Esophagus squamous epithelium (tissue), 5 donors: ENCODE measurements at places on chromosomes 1 and 21. TPM values are rescaled to one million over a fixed set of nuclear protein-coding genes. Genes with fewer than 3 reads are reported as not detected.

Gene DSTYK
- 10.9 TPM for total RNA-seq

Gene NTNG1
- total RNA-seq: not detected

Gene BCAR3
- 17.5 TPM for total RNA-seq

Gene LAD1
- total RNA-seq: 377 TPM

Gene LRRC3
- total RNA-seq: 2.9 TPM

Gene ANXA9
- 7.8 TPM for total RNA-seq

Gene TLCD4
- 0.53 TPM for total RNA-seq

Gene KIF21B
- total RNA-seq: 2.1 TPM

Gene SLC6A9
- total RNA-seq: 40.0 TPM

Gene OR2L2
- total RNA-seq: not detected

Gene TMEM51
- total RNA-seq: 23.7 TPM

Gene AIRE
- not detected for total RNA-seq

Gene IKBKE
- total RNA-seq: 12.6 TPM

Gene TEX38
- total RNA-seq: not detected

Gene IL24
- total RNA-seq: not detected

Gene TMEM81
- total RNA-seq: 1.4 TPM

Gene GJC2
- total RNA-seq: 2.7 TPM

Gene FCN3
- total RNA-seq: 4.6 TPM

Gene ITSN1
- 10.5 TPM for total RNA-seq

Gene MYOM3
- total RNA-seq: 1.1 TPM

Gene TRABD2B
- 0.26 TPM for total RNA-seq

Gene C1QTNF12
- 3.0 TPM for total RNA-seq

Gene RAB3B
- total RNA-seq: under 0.01 TPM

Gene CR1L
- not detected for total RNA-seq

Gene ADAMTS4
- 2.6 TPM for total RNA-seq

Gene MROH9
- not detected for total RNA-seq

Gene PRAMEF17
- total RNA-seq: not detected

Gene RCSD1
- total RNA-seq: 4.5 TPM

Gene INSRR
- total RNA-seq: not detected

Gene SYPL2
- total RNA-seq: not detected

Gene SYDE2
- total RNA-seq: 5.8 TPM

Gene SLC16A4
- 4.2 TPM for total RNA-seq

Gene FALEC
- total RNA-seq: not detected

Gene C4BPA
- not detected for total RNA-seq

Gene C1orf87
- not detected for total RNA-seq

Gene CD101
- total RNA-seq: 3.4 TPM

Gene AGMAT
- total RNA-seq: 1.7 TPM

Gene PLA2G2A
- total RNA-seq: 39.5 TPM

Gene MAP10
- total RNA-seq: 1.1 TPM

Gene DENND2D
- total RNA-seq: 73.3 TPM

Gene FBXO2
- 13.6 TPM for total RNA-seq

Gene RGS1
- total RNA-seq: 20.6 TPM

Gene LRIF1
- total RNA-seq: 5.3 TPM

Gene MATN1
- not detected for total RNA-seq

Gene SPRR5
- 2.2 TPM for total RNA-seq

Gene OLFM3
- not detected for total RNA-seq

Gene SLC45A3
- total RNA-seq: 3.1 TPM

Gene F5
- 0.13 TPM for total RNA-seq

Gene ATP1A2
- 8.1 TPM for total RNA-seq

Gene TMIGD3
- total RNA-seq: 2.9 TPM

Gene POLR3GL
- total RNA-seq: 15.9 TPM

Gene SLC6A17
- 0.19 TPM for total RNA-seq

Gene MTR
- 5.8 TPM for total RNA-seq
